ENCODE measurements at places on chromosomes 5 and 9. TPM values are rescaled to one million over a fixed set of nuclear protein-coding genes. Genes with fewer than 3 reads are reported as not detected.

DNA sequence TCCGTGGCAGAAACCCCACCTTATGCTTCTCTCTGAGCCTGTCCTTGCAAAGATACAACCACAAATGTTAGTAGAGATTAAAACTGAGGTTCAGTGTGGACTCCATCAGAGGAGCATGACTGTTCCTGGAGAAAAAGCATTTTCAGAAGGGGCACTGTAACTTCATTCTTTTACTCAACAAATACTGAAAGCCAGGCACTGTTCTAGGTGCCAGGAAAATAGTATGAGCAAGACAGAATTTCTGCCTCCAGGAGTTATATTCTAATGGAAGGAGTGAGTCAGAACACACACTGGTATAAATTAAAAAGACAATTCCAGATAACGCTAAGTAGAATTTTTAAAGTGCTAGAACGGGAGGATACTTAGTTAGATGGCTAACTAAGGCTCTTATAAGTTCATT lies 251.4 kb upstream of the GAS1 start:
- no peak for DNase-seq

DNA sequence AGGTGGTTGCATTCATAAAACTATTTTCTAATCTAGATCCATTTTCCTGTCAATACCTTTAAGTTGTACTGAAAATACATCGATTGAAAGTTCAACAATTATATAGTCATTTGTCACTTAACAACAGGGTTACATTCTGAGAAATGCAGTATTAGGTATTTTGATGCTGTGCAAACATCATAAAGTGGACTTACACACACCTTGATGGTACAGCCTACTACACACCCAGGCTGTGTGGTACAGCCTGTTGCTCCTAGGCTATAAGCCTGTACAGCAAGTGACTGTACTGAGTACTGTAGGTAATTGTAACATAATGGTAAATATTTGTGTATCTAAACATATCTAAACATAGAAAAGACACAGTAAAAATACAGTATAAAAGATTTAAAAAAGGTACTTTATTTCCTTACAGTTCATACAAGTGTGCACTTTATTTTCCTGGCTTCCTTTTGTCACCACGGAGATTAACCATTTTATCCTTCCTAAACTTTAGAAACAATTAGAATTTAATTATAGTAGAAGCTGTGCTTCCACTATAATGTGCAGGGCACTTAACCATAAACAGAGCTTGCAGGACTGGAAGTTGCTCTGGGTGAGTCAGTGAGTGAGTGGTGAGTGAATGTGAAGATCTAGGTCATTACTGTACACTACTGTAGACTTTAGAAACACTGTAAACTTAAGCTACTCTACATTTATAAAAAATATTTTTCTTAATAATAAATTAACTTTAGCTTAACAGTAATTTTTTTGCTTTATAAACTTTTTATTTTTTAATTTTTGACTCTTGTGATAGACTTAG lies 42.9 kb upstream of the MEF2C start:
- DNase-seq: no peak

DNA sequence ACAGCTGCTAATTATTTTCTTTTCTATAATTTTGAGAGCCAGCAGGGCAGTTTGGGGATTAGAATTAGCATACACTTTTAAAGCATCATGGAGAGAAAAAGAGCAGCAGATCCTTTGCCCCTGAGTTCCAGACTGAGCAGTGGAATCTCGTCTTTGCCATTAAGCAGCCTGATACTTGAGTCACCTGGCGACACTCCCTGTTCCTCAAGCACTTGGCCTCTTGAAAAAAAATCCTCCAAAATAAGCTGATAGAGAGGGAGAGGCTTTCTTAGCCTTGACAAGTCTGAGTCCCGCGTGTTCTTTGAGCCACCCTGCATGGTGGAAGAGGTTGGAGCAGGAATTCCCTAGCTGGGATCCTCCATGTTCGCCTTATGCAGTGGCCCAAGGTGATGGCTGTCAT lies 398.3 kb downstream of the IRX2 start:
- DNase-seq: no peak

DNA sequence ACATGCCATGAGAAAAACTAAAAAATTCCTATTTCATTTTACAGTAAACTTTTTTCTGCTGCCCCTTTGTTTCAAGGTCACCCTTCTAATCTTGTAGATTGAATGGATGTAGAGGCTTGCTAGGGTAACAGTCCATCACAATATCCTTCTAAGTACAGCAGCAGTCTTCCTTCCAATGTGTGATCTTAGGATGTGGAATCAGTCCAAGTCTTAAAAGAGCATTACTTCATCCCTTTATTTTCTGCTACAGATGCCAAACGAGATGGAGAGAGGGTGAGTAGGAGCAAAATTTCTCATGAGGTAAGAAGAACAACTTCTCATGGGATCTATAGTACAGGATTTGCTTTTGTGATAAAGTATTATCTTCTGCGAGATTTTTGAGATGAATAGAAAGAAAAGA lies 704 bp upstream of the IL33 start:
- no peak for DNase-seq

DNA sequence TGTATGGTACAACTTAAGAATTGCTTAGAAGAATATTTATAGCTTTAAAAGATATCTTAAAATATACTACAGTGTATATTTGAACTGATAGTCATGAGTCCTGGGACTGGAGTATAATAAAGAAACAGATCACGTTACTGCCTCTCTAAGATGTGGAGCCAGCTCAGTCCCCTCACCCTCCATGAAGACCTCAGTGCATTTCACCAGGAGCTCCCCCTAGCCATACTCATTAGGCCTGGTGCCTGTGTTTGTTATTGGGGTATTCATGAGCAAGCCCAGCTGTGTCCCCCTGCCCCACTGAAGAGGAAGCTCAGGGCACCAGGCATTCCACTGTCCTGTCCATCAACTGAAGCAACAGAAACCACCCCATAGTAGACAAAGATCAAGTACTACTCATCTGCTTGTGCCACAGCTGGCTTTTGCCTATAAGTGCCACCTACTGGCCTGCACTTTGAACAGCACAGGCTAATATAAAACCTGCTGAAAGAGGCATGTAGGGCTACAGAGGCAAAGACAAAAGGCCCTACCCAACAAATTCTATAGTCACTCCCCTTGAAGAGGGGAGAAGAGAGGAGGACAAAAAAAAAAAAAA lies 850.2 kb upstream of the NUDT12 start:
- no peak for DNase-seq

DNA sequence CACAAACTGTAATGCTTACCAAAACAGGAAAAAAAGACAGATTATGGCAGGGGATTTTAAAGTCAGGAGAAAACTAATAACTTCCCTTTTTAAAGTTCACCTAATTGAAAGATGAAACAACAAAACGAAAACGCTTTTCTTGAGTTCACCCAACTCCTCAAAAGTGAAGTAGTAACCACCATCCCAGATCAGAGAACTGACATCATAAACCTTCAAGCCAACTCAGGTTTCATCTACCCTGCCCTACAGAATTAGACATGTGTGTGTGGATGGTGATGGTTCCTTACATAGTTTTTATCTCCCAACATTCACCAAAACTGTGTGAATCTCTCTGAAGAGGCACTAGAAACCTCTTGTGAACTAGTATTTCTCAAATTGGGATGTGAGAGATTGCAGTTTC lies 195.2 kb upstream of the PTGER4 start:
- peak; percentile 60 for DNase-seq

The UBE2QL1 gene
- not detected for polyA plus RNA-seq
